HuH-7 (cell line): ENCODE measurements at places on chromosomes 12 and 14.

DNA sequence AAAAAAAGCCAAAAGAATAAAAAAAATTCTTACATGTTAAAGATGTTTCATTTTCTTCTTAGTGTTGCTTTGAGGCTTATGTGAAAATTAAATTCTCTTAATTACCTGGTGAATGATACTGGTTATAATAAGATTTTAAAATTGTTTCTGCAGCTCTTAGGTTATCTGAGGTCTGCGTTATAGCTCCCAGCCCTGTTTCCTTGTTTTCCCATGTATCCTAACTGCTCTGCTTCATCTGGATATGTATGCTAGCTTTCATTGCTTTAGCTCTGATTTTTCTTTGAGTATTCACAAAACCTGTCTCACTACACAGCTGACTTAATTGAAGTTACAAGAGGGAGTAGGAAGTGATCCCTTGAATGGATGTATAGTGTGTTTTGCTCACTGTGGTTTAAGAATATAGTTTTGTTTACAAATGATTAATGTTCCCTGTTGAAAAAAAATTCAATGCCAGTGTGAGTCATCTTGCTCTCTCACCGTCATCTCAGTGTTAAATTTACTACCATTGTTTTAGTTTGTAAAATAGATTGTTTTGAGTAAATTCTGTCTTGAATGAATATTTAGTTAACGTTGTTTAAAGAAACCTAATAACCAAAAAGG is 26.8 kb downstream of the CPSF6 start:
- DNase-seq: no peak

GRCh38 chr14:96265383-96266095 is 9.5 kb downstream of the BDKRB1 start:
- DNase-seq: no peak

DNA sequence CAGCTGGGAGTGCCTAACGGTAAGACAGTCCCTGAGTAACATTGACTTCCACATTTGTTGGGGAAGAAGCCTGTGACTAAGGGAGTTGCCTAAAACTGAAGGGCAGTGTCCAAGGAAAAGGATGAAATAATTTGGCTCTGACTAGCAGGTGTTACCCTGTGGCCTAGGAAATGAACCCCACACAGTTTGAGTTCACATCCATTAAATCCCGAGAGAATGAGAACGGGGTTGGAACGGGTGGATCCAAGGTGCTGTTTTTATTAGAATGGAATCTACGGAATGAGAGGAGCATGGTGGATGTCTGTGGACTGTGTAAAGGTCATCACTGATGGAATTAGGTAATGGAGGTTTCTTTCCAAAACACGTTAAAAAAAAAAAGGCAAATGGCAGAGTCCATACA is 324.0 kb downstream of the MED13L start:
- no peak for DNase-seq

DNA sequence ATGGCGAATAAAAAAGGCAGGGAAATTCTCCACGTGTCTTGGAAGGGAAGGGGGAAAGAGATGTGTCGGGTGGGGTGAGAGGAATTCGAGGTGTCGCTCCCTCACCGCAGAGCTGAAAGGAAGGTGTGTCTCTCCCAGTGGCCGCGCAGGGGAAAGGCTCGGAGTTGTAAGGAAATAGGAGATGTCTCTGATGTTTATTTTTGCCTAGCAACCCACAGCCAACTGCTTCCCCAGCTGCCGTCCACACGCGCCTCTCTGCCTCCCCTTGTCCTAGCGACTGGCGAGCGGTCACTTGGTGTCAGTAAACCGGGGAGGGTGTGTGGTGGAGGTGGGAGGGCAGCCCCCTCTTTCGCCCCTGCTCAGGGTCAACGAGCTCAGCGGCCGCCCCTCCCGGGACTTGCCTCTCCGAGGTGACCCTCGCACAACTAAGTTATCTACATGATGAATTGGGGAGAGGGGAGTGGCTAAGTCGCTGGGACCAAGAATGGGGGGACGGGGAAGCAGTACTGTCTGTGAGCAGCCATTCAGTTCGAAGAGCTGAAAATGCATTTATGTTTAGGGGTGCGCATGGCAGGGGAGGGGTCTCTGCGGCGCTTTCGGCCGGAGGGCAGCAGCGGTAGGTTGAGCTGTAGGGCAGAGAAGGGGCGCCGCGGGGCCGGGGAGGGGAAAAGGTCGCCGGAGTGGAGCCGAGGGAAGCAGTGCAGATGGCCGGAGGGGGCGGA is 585 bp upstream of the DYRK2 start:
- DNase-seq: peak; percentile 81

- DNase-seq: no peak
Measured at GRCh38 chr12:68800294-68800693, 7.7 kb upstream of the MDM2 start.

DNA sequence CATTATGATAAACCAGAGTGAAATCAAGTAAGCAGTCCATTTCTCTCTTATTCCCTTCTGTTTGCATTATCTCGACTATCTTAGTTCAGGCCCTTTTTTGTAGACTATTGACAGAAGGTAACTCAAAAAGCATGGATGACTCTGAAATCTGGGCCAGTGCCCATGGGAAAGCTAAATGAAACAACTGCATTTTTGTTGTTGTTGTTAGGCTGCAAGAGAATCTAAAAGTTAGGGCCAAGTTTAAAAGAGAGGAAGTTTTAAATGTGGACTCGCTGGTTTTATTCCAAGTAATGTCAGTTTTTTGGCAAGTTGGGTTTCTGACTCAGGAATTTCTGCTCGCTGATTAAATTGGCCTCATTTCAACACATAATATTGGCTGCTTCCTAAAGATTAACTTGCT is 201.1 kb downstream of the PIK3C2G start:
- no peak for DNase-seq

DNA sequence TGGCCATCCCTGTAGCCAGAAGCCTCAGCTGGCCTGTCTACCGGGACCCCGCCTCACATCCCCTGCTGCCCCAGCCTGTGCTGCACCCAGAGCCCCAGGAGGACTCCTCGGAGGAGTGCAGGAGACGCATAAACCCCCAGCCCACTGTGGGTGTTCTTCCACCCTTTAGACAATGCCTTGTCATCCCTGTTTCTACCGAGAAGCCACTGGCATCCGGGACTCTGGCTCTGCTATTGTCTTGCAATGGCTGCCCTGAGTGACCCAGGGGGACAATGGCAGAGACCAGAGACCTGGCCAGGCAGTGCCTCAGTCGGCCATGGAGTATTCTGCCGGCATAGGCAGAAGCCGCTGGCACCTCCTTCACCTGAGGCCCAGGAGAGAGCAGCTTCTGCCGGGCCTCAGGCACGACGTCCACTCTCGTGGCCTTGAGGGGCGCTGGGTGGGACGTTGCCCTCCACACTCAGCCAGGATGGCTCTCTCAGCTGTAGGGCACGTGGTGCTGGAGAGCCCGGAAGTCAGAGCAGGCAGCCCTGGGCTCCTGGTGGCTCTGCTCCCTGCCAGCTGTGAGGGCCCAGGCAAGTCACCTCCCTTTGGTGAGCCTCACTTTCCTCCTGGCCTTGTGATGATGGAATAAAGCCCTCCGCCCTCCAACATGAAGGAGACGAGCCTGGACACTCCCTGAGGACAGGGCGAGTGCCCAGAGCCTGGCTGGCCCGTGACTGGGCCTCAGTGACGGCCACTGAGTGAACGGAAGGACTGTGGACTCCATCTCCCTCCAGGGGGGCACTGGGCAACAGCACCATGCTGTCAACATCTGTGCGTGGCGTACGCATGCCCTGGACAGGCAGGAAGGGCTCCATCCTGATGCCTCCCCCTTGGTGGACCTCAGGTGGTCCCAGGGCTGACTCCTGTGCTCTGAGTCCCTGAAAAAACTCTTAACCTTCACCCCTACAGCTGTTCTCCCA is 41.0 kb downstream of the TRAFD1 start:
- DNase-seq: no peak

GRCh38 chr14:61128382-61129167 is 147.5 kb downstream of the SLC38A6 start:
- no peak for DNase-seq

DNA sequence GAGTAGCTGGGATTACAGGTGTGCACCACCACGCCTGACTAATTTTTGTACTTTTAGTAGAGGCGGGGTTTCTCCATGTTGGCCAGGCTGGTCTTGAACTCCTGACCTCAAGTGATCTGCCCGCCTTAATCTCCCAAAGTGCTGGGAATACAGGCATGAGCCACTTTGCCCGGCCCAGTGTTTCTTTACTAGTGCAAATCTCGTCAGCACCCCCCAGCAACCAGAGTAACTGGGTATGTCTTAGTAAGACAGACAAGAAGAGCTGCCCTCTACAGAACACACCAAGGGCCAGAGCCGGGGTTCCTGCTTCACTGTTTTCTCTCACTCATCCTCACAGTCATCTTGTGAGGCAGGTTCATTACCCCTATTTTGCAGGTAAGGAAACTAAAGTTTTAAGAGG is 78.5 kb upstream of the GPR68 start:
- no peak for DNase-seq

GRCh38 chr12:67237231-67237630 is 31.9 kb upstream of the CAND1 start:
- no peak for DNase-seq

GRCh38 chr12:76123259-76124212 is 39.1 kb upstream of the NAP1L1 start:
- no peak for DNase-seq

GRCh38 chr12:114938487-114939210 is 254.7 kb upstream of the TBX3 start:
- DNase-seq: no peak

- DNase-seq: no peak
Measured at GRCh38 chr14:56144176-56144575, 26.0 kb downstream of the PELI2 start.

DNA sequence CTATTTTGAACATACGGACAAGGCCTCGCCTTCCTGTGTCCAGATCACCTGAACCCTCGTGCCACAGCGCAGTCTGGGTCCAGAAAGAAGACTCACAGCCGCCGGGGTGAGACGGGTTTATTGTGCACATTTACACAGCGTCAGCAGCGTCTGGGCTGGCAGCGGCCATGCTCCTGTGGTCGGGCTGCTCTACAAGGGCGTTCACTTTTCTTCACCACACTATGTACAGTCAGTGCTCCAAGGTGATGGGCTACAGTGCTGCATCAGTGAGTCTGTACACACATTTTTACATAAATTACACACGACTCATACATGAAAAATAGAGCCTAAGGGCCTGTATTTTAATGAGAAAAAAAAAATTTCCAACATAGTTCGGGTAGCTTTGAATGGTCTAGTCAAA is 18.0 kb downstream of the ZFYVE21 start:
- DNase-seq: no peak

DNA sequence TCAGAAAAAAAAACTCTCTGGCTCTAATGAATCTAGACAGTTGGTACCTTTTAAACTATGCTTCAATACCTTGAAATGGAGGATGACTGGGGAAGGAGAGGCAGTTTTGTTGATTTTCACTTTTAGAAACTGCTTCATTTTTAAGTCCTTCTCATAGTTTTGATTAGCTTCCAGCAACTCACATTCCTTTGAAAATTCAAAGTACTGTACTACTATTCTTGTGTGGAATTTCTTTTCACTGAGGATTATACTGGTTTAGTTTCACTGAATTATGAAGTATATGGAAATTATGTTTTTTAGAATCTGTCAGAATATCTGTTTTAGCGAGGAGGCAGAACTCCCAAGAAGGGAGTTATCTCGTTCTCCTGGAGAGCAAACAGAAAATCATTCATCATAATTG is 116.3 kb downstream of the TGFB3 start:
- no peak for DNase-seq

- no peak for DNase-seq
Measured at GRCh38 chr12:132606466-132606865, 3.9 kb downstream of the LRCOL1 start.

GRCh38 chr14:66238969-66239368 is 247.2 kb upstream of the CCDC196 start:
- DNase-seq: no peak

GRCh38 chr12:50442178-50442908 is 41.7 kb downstream of the LARP4 start:
- DNase-seq: no peak

DNA sequence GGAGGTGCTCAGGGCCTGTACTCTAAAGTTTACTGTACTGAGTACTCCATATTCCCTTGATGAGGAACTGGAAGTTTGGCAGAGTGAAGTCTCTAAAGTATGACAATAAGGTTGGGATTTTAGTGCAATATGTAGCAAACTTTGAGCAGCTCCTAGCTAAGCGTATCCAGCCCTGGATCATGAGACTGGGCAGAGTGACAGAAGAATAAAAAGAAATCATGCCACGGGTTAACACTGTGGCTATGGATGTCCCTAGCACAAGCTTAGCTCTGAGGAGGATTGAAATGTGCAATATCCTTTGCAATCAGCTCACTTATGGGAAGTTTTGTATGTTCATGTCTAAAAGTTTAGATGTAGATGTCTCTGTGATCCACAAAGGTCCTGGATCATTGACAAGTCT is 114.1 kb downstream of the SMOC1 start:
- no peak for DNase-seq

DNA sequence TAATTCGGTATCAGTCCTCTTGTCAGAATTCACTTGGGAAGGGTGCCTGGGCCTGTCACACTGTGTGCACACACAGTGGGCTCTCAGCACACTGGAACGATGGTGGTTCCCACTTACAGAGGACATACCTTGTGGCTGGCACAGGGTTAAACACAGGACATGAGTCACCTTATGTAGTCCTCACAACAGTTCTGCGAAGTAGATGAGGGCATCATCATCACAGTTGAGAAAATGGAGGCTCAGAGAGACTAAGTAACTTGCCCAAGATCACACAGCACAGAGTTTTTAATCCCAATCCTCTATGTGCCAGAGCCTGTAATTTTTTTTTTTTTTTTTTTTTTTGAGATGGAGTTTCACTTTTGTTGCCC is 90.7 kb downstream of the NINJ2 start:
- no peak for DNase-seq

DNA sequence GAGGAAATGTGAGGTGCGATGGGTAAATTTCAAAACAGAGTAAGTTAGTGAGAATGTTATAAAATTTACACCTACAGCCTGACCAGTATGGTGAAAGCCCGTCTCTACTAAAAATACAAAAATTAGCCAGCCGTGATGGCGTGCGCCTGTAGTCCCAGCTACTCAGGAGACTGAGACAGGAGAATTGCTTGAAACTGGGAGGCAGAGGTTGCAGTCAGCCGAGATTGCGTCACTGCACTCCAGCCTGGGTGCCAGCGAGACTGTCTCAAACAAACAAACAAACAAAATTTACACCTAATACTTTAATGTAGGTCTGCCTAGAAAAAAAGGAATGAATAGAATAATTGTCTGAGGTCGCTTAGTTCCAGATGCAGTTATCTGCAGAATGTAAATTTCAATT is 37.6 kb downstream of the SLC2A14 start:
- DNase-seq: no peak

DNA sequence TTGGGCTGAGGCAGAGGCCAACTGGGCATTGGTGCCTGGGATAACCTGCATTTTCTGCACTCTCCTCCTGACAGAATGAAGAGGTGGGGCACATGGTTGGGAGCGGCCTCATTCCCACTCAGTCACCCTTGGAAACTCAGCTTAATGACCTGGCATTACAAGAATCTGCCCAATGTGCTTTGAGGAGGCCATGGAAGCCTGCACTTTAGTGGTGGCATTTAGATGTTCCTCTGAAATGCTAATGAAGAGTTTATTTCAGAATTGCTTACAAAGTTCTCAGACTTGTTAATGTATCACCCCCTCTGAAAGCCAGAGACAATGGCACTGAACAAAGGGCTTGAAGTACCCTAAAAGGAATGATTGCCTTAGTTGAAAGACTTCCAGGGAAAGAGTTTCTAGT is 71.4 kb upstream of the PARP11 start:
- no peak for DNase-seq
